ENCODE measurements at places on chromosomes 1 and 21. TPM values are rescaled to one million over a fixed set of nuclear protein-coding genes. Genes with fewer than 3 reads are reported as not detected.

DNA sequence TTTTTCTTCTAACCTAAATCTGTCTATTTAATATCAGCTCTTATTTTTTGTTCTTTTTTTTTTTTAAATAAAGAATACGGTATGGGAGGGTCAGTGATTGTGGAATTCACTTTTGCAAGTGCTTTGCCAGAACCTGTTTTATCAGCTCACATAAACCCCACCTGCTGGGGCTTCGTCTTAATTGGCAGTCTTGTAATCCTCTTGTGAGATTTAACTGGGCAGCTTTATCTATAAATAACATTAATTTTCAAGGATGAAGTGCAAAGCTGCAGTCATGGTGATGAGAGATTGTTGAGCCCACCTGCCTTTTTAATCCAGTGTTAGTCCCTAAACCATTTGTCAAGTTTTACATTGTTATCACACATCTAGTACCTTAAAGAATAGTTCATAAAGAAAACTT, 18.2 kb upstream of the PDC start:
- H3K27me3 ChIP-seq, result no peaks in the 10 kb centered on the region
- H3K36me3 ChIP-seq, result no peaks in the 10 kb centered on the region

- no peak overlapping the region for H3K4me3 ChIP-seq
- H3K27ac ChIP-seq, result no peak overlapping the region
- H3K4me1 ChIP-seq, result peaks cover 20% of the 10 kb centered on the region
- peaks cover 7% of the 10 kb centered on the region for H3K27me3 ChIP-seq
Measured at GRCh38 chr1:64248065-64248464, 44.6 kb downstream of the UBE2U start.

GRCh38 chr1:65281846-65282245, 27.5 kb upstream of the DNAJC6 start:
- H3K36me3 ChIP-seq, result no peaks in the 10 kb centered on the region
- no peak overlapping the region for H3K27ac ChIP-seq
- no peak overlapping the region for H3K4me3 ChIP-seq
- peaks cover 13% of the 10 kb centered on the region for H3K27me3 ChIP-seq
- H3K4me1 ChIP-seq, result no peaks in the 10 kb centered on the region
- DNase-seq, result no peak

The PBX1 gene
- total RNA-seq, result not detected

- DNase-seq, result peak; percentile 85
- no peaks in the 10 kb centered on the region for H3K27me3 ChIP-seq
- peaks cover 55% of the 10 kb centered on the region for H3K4me1 ChIP-seq
- peak overlapping the region; percentile 64 for H3K4me3 ChIP-seq
- peak overlapping the region; percentile 96 for H3K27ac ChIP-seq
Measured at GRCh38 chr1:154760469-154760933, 109.6 kb downstream of the KCNN3 start.

The GNB1 gene
- total RNA-seq, result 318 TPM

GRCh38 chr1:178010674-178011464, 41.0 kb upstream of the SEC16B start:
- no peak overlapping the region for H3K4me3 ChIP-seq
- DNase-seq, result no peak
- no peaks in the 10 kb centered on the region for H3K36me3 ChIP-seq
- no peaks in the 10 kb centered on the region for H3K4me1 ChIP-seq
- no peaks in the 10 kb centered on the region for H3K27me3 ChIP-seq

The SPATA6 gene
- 1.4 TPM for total RNA-seq

GRCh38 chr1:192477630-192478029, 97.9 kb upstream of the RGS1 start:
- DNase-seq, result no peak
- no peaks in the 10 kb centered on the region for H3K27me3 ChIP-seq

DNA sequence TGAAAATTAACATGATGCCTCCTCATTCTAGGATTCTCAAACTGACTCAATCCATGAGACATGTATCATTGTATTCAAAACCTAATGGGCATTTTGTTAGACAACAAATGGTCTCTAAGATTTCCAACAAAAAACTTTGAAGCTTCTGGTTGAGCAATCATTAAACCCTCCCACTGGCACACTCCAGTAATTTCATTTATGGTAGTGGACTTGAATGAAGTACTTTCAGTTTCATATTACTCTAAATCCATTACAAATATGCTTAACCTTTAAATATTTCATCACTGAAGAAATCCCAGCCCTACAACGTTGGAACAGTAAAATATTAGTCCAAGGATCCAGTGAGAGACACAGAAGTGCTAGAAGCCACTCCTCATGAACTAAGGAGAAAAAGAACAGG, 43.5 kb downstream of the GBP6 start:
- DNase-seq, result no peak
- no peaks in the 10 kb centered on the region for H3K27me3 ChIP-seq
- peak overlapping the region; percentile 49 for H3K27ac ChIP-seq

The PAX7 gene
- not detected for total RNA-seq

DNA sequence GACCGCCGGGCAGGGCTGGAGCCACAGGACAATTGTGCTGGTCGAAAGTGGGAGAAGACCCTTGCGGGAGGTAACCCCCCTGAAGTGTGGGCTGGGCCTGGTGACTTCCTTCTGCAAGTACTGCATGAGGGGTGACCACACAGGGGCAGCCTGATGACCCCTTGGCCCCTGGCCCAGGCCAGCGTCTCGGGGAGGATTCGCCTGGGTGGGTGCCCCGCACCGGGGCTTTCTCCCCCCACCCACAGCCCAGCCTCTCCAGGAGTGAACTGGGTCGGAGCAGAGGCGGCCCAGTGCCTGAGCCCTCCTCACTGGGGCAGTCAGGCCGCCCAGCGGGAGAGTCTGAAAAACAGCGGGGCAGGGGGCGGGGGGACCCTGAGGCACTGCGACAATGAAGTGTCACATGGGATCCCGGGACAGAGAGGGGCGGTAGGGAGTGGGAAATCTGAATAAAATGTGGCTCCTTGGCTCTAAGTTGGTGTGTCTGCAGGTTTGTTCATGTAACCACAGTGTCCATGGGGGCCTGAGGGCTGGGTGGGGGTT, 1.6 kb upstream of the DNMT3L start:
- H3K4me1 ChIP-seq, result no peaks in the 10 kb centered on the region
- H3K27ac ChIP-seq, result no peak overlapping the region

DNA sequence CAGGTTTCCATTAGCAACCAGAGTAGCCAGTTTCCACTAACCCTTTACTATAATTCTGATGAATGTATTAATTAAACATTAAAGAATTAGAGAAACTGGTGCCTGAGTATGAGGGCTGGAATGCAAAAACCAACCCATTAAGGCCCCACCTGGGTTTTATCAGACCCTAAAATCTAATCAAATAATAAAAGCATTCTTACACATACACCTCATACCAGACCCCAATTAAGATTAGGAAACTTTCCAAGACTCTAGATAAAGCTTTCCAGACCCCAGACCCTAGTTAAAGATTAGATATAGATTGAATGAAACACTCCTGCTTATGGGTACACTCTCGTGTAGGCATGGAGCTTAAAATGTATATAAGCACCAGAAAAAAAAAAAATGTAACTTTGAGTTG, 581.3 kb upstream of the BEND5 start:
- DNase-seq, result no peak
- H3K27me3 ChIP-seq, result no peaks in the 10 kb centered on the region
- no peaks in the 10 kb centered on the region for H3K4me1 ChIP-seq
- no peak overlapping the region for H3K4me3 ChIP-seq

GRCh38 chr1:233197940-233198339, 97.6 kb downstream of the PCNX2 start:
- no peak for DNase-seq
- H3K27me3 ChIP-seq, result no peaks in the 10 kb centered on the region
- peaks cover 68% of the 10 kb centered on the region for H3K36me3 ChIP-seq
- H3K4me1 ChIP-seq, result no peaks in the 10 kb centered on the region
- no peak overlapping the region for H3K4me3 ChIP-seq
- H3K27ac ChIP-seq, result no peak overlapping the region

GRCh38 chr1:185786524-185786923, 52.3 kb downstream of the HMCN1 start:
- no peak for DNase-seq
- peaks cover 18% of the 10 kb centered on the region for H3K27me3 ChIP-seq
- H3K27ac ChIP-seq, result no peak overlapping the region
- H3K4me1 ChIP-seq, result no peaks in the 10 kb centered on the region
- H3K36me3 ChIP-seq, result no peaks in the 10 kb centered on the region
- H3K4me3 ChIP-seq, result no peak overlapping the region

The HAO2 gene
- not detected for total RNA-seq

The TINAGL1 gene
- not detected for total RNA-seq

GRCh38 chr21:44962403-44962966, 22.7 kb downstream of the SLX9 start:
- peaks cover 28% of the 10 kb centered on the region for H3K4me1 ChIP-seq
- no peak overlapping the region for H3K27ac ChIP-seq
- DNase-seq, result no peak
- peaks cover 30% of the 10 kb centered on the region for H3K36me3 ChIP-seq

DNA sequence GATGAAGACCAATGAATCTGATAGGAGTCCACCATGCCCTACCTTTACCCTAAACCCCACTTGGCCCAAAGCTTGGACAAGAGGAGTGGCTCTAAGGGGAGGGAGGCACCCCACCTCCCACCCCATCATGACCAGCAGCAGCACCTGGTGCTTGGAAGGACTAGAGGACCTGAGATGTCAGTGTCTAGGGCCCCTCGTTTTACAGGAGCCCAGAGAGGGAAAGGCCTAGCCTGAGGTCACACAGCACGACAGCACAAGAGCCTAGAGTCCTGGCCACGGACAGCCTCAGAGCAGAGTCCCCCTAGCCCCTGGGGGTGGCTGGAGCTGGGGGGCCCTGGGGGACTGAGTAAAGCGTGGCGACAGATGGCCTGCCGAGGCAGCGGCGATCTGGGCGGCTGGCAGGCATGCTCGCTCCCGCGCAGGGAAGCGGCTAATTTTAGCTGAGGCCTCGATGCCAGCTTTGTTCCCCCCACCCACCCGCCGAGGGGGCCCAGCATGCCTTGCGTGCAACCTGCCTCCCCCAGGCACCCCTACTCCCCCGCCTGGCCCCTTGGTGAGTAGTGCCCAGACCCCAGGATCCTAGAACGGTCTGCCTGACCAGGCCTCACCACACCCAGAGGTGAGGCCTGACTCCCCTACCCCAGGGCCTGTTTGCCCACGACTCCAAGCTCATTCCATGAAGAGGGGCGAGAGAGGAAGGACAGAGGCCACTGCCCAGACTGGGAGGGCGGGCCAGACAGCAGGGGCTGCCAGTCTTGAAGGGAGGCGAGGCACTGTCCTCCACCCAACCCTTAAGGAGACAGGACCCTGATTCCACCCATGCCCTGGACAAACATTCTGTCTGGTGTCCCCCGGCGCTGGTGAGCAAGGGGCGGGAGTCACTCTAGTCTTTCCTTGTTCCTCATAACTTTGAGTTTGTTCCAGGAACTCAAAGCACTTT, 39.0 kb downstream of the AHDC1 start:
- H3K36me3 ChIP-seq, result no peaks in the 10 kb centered on the region
- peaks cover 29% of the 10 kb centered on the region for H3K4me1 ChIP-seq
- H3K27ac ChIP-seq, result peak overlapping the region; percentile 7
- no peaks in the 10 kb centered on the region for H3K27me3 ChIP-seq

The OR2L13 gene
- total RNA-seq, result not detected

The CR1 gene
- total RNA-seq, result 0.14 TPM

- H3K4me3 ChIP-seq, result peak overlapping the region; percentile 96
- peak; percentile 48 for DNase-seq
- peaks cover 48% of the 10 kb centered on the region for H3K36me3 ChIP-seq
- H3K27me3 ChIP-seq, result no peaks in the 10 kb centered on the region
- H3K27ac ChIP-seq, result peak overlapping the region; percentile 99
Measured at GRCh38 chr1:12617511-12617900, 504 bp downstream of the DHRS3 start.

The GBP5 gene
- 163 TPM for total RNA-seq

The ITLN2 gene
- not detected for total RNA-seq

The CLCA1 gene
- total RNA-seq, result not detected

GRCh38 chr1:1272341-1273208, 1.1 kb downstream of the UBE2J2 start:
- DNase-seq, result peak; percentile 36
- peak overlapping the region; percentile 85 for H3K27ac ChIP-seq

- H3K4me1 ChIP-seq, result peaks cover 40% of the 10 kb centered on the region
- H3K27ac ChIP-seq, result peak overlapping the region; percentile 76
- H3K36me3 ChIP-seq, result no peaks in the 10 kb centered on the region
Measured at GRCh38 chr21:39003982-39004633, 179.1 kb downstream of the PSMG1 start.

DNA sequence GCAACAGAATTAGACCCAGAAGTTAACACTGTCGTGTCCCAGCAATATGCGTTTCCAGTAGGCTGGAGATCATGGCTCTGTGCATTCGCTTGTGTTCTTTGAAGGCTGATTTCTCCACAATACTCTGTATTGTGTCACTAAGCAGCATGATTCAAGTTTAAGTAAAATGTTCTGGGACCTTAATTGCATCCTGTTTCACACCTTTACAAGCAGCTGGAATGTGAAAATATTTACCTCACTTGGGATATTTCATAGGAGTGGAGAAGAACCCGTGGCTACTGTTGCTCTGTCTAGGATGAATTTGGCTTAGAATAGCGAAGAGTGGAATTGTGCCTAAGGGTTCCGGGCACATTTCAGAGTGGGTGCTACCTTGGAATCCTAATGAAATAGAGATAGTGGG, 6.3 kb downstream of the PTGFRN start:
- DNase-seq, result no peak
- H3K4me3 ChIP-seq, result no peak overlapping the region
- H3K36me3 ChIP-seq, result no peaks in the 10 kb centered on the region
- H3K27me3 ChIP-seq, result peaks cover 2% of the 10 kb centered on the region
- H3K4me1 ChIP-seq, result peaks cover 14% of the 10 kb centered on the region

- no peaks in the 10 kb centered on the region for H3K36me3 ChIP-seq
- no peaks in the 10 kb centered on the region for H3K4me1 ChIP-seq
- H3K27ac ChIP-seq, result no peak overlapping the region
Measured at GRCh38 chr1:36884029-36884701, 150.2 kb downstream of the GRIK3 start.

DNA sequence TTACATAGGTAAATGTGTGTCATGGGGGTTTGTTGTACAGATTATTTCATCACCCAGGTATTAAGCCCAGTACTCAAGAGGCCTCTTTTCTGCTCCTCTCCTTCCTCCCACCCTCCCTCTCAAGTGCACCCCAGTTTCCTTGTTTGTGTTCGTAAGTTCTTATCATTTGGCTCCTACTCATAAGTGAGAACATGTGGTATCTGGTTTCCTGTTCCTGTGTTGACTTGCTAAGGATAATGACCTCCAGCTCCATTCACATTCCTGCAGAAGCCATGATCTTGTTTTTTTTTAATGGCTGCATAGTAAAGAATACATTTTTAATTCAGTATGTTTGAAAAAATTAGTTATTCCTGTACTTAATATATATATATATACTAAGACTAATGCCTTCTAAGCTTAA, 107.7 kb downstream of the CLDN17 start:
- no peaks in the 10 kb centered on the region for H3K4me1 ChIP-seq
- H3K27me3 ChIP-seq, result no peaks in the 10 kb centered on the region

GRCh38 chr1:44302541-44302940, 52.5 kb downstream of the ERI3 start:
- peaks cover 44% of the 10 kb centered on the region for H3K36me3 ChIP-seq
- H3K4me1 ChIP-seq, result peaks cover 22% of the 10 kb centered on the region
- no peak overlapping the region for H3K4me3 ChIP-seq
- no peak overlapping the region for H3K27ac ChIP-seq
- H3K27me3 ChIP-seq, result no peaks in the 10 kb centered on the region

DNA sequence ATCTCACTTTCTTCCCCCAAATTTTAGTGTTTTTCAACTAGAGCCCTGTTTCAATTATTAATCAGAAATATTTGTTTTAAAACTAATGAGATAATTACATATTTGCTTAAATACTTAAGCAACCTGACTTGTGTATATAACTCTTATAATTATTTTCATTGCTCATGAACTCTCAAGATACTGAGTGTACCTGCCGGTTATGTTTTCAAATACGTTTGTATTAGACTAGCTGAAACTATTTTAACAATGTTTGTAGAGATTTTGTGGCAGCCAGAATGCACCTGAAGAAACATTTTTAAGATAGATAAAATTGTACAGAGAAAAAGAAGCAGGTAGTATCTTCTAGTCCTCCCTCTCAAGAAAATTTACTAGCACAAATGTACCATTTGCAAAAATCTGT, 140.6 kb upstream of the CXADR start:
- H3K4me1 ChIP-seq, result peaks cover 3% of the 10 kb centered on the region
- no peak overlapping the region for H3K4me3 ChIP-seq
- no peak overlapping the region for H3K27ac ChIP-seq
- H3K27me3 ChIP-seq, result peaks cover 4% of the 10 kb centered on the region

Data from activated CD8-positive, alpha-beta T cell treated with anti-CD3 and anti-CD28 coated beads for 36 hours (primary cell).